ENCODE measurements at places on chromosomes 11 and 22. TPM values are rescaled to one million over a fixed set of nuclear protein-coding genes. Genes with fewer than 3 reads are reported as not detected.

The GGTLC3 gene
- total RNA-seq, result not detected

The OSBP2 gene
- 15.4 TPM for total RNA-seq

The VPS51 gene
- total RNA-seq, result 318 TPM

The PRR33 gene
- total RNA-seq, result not detected

The CHST1 gene
- 42.1 TPM for total RNA-seq

The GAL3ST3 gene
- 0.23 TPM for total RNA-seq

The TNNT3 gene
- not detected for total RNA-seq

The RAPSN gene
- not detected for total RNA-seq

The TPBGL gene
- 1.3 TPM for total RNA-seq

The SIRT3 gene
- 10.4 TPM for total RNA-seq

The TTC36 gene
- 2.6 TPM for total RNA-seq

The SHANK3 gene
- 51.9 TPM for total RNA-seq

- DNase-seq, result no peak
Observed at GRCh38 chr11:849104-849824, 6.6 kb downstream of the TSPAN4 start.

GRCh38 chr11:57425565-57426438, 1.1 kb downstream of the SLC43A3 start:
- DNase-seq, result no peak

DNA sequence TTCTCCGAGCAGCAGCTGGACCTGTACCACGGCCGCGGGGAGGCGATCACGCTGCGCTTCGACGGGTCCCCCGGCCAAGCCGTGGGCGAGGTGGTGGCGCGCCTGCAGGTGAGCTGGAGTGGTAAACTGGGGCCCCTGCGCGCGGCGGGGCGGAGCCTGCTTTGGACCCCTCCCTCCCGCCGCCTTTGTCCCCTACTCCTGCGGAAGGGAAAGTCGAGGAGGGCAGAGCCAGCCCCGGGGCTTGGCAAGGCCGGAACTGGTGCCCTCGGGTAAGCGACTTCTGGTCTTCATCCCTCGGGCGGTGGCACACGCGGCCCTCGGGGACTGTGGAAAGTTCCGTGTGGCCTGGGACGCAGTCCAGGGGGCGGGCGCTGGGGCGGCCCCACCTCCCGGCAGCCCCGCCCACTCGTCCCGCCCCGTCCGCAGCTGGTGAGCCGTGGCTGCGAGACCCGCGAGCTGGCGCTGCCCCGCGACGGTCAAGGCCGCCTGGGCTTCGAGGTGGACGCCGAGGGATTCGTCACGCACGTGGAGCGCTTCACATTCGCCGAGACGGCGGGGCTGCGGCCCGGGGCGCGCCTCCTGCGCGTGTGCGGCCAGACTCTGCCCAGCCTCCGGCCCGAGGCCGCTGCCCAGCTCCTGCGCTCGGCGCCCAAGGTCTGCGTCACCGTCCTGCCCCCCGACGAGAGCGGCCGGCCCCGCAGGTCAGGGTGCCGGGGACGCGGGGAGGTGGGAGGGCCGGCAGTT, 9.2 kb downstream of the SIPA1 start:
- DNase-seq, result no peak

DNA sequence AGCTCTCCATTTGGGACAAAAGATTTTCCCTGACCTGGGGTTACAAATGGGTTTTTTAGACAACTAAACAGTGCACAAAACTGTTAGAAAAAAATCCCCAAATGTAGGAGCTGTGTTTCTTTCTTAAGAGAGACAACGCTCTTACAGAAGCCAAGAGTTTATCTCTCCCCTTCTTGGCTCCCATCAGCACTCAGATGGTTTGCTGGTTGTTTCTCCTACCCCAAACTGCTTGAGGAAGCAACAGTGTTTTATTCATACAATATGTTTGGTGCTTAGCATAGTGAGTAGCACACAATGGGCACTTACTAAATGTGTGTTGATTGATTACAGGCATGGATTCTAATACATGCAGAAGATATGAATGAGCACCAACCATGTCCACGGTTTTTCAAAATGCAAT, 209.5 kb upstream of the ANO5 start:
- no peak for DNase-seq

DNA sequence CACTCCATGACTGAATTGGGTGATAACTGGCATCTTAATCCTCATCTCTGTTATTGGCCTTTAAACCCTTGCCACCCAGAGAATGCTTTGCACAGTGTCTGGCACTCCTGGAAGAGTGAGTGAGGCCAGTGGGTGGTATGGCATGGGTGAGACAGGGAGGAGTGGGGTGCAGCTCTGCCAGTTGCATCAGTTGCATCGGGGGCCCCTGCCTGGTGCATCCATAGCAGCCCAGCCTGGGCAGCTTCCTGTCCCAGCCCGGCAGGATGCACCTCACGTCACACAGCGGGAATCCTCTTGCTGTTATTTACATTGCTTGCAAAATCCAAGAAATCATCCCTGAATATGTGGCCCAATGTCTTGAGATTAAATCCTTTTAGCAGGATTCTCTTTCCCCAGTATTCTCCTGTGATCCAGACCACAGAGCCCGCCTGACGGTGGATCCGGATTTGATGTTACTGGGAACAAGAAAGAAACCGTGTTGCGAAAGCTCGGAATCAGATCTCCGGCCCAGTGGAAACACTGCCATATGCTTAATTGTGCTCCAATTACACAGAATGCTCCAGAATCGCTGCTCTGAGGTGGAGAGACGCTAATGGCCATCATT, 37.6 kb upstream of the MN1 start:
- no peak for DNase-seq

GRCh38 chr11:61168800-61169199, 7.6 kb upstream of the VPS37C start:
- no peak for DNase-seq

- no peak for DNase-seq
Observed at GRCh38 chr22:41907436-41908401, 7.2 kb downstream of the SHISA8 start.

GRCh38 chr11:27350511-27350910, 12.5 kb downstream of the CCDC34 start:
- DNase-seq, result no peak

DNA sequence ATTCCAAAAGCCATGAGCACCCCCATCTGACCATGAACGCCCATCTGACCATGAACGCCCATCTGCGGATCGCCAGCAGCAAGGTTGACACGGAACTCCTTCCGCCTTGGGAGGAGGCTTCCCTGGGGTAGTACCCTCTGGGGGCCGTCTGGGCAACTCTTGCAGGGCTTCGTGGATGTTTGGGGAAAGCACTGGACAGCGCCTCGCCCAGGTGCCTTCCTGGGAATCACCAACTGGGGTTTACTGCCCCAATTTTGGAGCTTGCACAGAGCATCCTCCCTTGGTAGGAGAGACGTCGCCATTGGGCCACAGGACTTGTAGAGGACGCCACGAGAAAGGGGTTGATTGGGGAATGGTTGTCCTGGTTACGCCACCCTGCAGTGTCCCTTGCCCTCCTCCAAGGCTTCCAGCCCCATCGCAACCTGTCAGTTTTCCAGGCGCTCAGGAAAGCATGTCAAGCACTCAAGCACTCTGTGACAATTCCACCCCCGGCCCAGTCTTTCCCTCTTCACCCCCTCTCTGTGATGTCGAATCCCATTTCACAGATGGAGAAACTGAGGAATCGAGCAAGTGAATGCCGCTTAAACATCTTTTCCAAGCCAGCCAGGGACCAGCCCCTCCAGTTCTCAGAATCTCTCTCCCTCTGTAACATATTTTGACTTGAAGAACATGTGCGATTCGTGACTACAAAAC, 914 bp upstream of the PRDM11 start:
- no peak for DNase-seq

- no peak for DNase-seq
Observed at GRCh38 chr11:70498171-70498571, 99.8 kb downstream of the CTTN start.

- no peak for DNase-seq
Observed at GRCh38 chr22:31830721-31831070, 76.9 kb downstream of the DEPDC5 start.

DNA sequence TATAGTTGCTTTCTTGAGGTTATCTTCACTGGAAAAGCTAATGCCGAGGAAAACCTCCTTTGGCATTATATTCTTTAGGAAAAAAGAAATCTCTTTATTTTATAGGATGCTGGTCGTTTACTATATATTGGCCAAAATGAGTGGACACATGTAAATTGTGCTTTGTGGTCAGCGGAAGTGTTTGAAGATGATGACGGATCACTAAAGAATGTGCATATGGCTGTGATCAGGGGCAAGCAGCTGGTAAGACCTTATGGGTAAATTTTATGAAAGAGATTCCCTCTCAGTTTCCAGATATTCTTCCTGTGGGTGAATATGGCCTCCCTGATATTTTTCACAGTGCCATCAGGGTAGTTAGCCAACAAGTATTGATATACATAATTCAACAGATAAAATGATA, 29.4 kb upstream of the TTC36 start:
- DNase-seq, result no peak

DNA sequence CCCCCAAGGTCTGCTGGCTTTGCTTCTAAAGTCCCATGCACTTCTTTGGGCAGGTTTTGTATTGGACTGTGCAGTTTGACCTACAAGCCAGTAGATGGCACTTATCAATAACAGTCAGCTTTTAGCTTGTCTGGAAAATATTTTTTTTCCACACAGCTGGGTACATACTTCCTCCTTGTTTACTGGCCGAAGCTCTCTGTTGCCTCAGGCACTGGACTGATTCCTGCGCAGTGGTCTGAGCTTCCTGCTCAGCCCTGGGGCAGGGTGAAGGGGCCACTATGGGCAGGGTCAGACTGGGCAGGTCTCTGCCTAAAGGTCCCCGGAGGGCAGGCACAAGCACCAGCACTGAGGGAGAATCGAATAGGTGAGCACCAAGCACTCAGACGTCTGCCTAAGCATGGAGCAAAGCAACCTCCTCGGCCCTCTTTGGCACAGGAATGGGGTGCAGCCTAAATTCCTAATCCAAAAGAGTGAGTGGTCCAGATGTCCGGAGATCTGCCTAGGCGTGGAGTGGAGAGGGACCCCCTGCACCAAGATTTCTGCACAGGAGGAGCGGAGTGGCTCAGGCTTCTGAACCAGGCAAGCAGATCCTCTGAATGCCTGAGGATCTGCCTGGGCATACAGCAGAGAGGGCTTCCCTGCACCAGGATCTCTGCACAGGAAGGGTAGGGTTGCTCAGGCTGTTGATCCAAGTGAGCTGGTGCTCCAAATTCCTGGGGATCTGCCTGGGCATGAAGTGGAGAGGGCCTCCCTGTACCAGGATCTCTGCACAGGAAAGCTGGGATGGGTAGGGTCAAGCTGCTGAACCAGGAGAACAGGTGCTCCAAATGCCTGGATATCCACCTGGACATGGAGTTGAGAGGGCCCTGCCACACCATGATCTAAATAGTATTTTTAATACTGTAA, 105.9 kb upstream of the C11orf58 start:
- no peak for DNase-seq

- DNase-seq, result no peak
Observed at GRCh38 chr22:38317122-38317994, at the start of gene CSNK1E. TSS of gene CSNK1E (minus strand) at chr22:38317433. CDS start at chr22:38314157, 3,276 bp downstream.

GRCh38 chr22:46774980-46775849, 12.8 kb downstream of the TBC1D22A start:
- DNase-seq, result no peak

- DNase-seq, result no peak
Observed at GRCh38 chr11:128632141-128632791, 44.9 kb upstream of the ETS1 start.

- no peak for DNase-seq
Observed at GRCh38 chr11:107247167-107247861, 210.3 kb downstream of the CWF19L2 start.
